Stimulated activated CD8-positive, alpha-beta memory T cell treated with anti-CD3 and anti-CD28 coated beads, Interleukin-7, amount 100 ng/mL, for 48 hours (primary cell): ENCODE measurements at places on chromosomes 6 and 20.

- no peak for DNase-seq
Observed at GRCh38 chr20:15895126-15895525, 678.1 kb downstream of the KIF16B start.

DNA sequence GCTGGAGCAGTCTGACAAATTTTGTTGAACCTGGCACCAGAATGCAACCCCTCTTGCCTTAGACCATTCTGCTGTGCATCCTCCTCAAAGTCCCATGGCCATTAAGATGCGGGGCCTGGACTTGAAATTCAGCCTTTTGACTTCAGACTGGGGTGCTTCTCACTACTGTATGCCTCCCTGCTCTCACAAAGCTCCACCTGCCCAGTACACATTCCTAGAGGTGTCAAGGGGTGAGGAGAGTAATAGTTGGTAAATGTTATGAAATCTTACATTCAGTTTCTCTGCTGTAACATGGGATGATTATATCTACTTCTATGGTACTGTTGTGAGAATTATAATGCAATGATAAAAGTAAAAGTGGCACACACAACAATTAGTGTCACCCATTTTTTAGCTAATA lies 70.8 kb downstream of the TULP4 start:
- DNase-seq: no peak

DNA sequence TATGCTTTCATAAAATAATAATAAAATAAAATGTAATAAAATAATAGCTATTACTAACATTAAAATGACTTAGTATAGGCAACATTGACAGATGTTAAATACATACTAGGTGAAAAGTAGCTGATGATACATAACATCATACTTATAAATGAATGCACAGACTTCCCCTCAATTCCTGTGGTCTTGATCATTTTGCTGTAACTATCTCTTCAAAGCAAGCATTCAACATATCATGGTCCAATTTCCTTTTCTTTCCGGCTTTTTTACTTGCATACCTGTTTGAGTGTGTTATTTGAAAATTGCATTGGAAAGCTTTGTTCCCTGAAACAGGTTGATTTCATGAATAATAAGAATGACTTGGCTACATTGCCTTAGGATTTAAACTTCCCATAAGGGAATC lies 309.3 kb downstream of the HDGFL1 start:
- DNase-seq: no peak

DNA sequence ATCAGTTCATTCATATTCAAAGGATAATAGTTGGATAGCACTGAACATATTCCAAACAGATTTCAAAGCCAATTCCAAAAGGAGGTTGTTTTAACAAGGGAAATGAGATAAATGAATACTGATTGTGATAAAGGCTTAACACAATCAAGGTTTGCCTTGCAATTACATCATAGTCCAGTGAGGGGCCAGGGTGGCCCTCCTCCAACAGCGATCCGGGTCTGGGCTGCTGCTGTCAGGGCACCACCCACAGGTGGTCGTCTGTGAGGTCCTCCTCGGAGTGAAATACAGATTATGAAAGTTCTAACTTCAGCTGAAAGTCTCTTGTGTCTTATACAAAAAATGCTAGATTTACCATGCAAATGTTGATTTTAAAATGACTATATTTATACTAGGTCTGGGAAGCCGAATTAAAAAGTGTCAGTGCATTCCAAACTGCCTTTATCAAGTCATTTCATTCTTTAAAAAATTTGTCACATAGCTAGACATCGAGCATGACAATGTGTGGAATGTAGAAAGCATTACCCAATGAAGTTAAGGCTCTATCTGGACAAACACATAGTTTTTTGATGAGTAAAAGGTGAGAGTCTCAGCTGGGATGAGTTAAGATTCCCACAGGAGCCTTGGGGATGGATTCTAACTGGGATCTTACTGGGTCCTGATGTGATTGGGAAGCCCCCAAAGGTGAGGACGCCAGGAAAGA lies 65.9 kb upstream of the SLC22A23 start:
- no peak for DNase-seq

- DNase-seq: no peak
Observed at GRCh38 chr20:16106191-16106849, 466.9 kb downstream of the KIF16B start.

GRCh38 chr6:132198896-132199295 lies 202.4 kb downstream of the MOXD1 start:
- no peak for DNase-seq

DNA sequence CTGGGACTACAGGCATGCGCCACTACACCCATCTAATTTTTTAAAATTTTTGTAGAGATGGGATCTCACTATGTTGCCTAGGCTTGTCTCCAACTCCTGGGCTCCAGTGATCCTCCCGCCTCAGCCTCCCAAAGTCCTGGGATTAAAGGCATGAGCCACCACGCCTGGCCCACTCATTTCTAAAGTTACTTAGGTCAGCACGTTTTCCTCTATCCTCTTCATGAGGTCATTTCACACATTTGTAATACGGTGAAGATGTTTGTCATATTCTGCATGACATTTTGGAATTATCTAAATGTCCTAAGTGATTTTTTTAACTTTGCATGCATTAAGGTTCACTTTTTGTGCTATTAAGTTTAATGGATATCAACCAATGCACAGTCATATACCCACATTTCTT lies 11.9 kb upstream of the SOX12 start:
- DNase-seq: no peak

GRCh38 chr6:30565772-30566171 lies 5.5 kb upstream of the ABCF1 start:
- DNase-seq: no peak

DNA sequence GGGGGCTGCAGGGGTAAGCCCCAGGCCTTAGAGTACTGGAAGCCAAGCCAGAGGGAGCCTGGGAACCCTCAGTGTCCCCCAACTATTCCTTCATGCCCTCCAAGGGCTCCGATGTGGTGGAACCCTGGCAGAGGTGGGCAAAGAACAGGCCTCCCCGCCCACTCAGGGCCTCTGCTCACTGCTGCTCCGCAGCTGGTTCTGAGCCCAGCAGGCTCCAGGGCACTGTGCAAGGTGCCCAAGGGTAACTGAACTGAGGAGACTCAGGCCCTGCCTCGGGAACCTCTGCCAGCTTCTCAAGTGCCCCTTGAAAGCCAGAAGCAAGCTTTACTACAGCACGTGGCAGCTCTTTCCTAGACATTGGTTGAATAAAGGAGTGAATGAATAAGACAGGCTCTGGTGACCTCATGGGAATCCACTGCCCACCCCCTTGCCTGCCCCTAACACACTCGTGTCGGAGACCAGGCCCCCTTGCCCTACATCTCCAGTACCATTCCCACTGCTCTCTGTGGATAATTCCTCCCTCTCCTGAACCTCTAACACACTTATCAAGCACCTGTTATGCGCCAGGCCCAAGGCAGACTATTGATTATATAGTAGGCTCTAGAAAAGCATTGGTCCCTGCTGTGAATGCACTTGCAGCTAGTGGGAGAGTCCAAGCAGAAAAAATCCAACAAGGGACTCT lies 55.0 kb downstream of the TOX2 start:
- no peak for DNase-seq

DNA sequence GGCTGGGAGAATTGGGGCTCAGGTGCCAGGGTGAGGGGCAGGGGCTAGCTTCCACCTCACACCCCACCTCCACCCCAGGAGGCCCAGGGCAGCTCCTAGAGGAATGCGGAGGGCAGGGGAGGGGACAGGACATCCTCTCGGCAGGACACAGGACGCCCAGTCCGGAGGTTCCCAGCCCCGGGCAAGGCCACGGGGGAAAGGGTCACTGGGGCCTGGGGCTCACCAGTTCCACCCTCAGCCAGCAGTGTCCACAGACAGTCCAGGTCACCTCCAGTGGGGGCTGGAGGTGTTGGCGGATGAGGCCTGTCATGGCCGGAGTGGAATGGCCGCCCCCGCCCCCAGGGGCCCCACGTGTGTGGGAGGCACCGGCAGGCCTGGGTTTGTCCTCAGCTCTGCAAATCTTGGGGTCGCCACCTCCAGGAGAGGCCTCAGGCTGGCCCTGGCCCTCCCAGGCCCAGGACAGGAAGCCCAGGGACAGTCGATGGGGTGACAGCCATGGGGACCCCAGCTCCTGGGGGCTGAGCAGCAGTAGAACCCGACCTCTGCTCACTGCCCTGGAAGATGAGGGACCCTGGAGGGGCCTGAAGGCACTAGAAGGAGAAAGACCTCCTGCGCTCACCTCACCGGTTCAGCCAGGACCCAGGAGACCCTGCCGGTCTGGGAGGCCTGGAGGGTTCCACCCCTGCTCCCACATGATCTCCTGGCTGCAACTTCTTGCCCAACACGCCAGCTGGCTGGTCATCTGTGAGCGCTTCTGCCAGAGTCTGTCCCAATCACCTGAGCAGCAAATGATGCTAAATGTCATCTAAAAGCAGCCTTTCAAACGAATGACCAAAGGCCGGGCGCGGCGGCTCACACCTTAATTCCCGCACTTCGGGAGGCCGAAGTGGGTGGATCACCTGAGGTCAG lies 13.0 kb upstream of the ABHD16B start:
- DNase-seq: no peak

DNA sequence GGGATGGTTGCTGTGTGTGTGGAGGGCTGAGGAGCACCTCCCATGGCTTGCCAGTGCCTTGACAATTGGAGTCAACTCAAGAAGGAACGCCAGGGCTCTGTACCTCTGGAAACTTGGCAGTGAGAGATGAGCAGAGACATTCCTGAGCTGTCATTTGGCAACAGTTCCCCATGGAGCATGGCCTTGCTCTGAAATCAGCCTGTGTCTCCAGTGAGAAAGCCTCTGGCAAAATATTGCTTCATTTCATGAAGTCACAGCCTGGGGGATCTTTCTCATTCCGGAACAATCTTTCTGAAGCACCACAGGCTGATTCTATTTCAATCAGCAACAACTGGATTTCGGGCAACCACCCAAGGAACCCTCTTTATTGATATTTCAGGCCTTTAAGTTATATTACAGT lies 52.2 kb upstream of the FNDC1 start:
- DNase-seq: no peak

DNA sequence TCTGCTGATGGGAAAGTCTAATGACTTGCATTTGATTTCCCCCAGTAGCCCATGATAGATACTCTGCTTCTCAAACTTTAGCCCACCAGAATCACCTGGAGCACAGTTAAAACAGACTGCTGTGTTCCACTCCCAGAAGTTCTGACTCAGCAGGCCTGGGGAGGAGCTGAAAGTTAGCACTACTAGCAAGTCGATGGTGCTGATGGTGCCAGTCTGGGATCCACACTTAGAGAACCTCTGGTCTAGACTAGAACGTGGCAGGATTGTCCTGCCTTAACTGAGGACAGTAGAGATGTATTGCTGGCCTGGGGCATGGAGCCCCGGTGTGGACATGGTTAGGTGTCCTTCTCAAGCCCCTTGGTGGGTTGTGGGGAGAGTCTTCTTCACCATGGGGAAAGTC lies 8.7 kb downstream of the TOX2 start:
- no peak for DNase-seq

DNA sequence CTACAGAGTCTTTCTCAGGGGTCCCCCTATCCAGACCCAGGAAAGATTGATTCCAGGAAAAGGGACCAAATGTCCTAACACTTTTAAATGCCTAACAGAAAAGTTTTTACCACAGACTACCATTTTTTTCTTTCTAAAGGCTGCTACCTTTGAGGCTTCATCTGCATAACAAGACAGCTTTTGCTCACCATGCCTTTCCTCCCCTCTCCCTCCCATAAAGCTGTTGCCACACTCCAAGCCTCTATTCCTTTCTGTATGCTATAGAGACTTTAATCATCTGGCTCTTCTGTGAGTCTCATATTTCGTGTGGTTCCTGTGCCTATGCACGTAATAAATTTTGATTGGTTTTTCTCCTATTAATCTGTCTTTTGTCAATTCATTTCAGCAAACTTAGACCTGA lies 26.0 kb upstream of the LIN28B start:
- no peak for DNase-seq

DNA sequence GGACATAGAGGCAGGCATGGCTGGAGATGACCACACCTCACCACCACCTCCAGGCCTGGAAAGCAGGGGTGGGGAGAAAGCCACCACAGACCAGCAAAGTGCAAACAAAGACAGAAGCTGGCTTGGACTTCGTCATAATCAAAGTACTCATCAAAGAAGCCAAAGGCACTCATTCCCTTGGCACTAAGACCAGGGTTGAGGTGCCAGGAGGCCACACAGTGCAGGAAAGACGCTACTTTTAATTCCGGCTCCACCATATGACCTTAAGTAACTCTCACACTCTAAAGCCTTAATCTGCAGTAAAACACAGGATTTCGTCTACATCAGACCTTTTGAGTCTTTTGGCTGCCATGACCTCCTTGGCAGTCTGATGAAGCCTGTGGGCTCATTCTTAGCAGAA lies 123.1 kb downstream of the HIVEP2 start:
- no peak for DNase-seq

DNA sequence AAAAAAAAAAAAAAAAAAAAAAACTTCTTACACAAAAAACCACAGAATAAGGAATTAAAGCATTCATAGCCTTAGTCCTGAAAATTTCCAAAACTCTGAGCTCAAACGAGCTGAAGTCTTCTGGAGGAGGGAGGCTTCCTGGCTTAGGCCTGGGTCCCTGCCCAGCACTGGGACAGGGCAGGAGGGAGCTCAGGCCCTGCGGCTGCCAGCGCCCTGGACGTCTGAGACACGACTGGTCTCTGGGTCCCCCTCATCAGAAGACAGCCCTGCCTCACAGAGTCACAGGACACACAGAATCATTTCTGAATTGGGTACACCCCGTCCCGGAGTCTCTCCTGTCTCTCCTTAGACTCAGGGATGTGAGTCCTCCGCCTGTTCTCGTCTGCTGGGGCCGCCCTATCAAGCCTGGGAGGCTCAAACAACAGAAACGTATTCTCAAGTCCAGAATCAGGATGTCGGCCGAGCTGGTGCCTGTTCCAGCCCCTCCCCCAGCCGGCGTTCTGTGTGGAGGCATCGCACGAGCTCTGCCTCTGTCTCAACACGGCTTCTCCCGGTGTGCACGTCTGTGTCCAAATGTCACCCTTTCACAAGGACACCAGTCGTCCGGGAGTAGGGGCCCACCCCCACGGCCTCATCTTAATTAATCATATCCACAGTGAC lies 39.4 kb downstream of the ZBTB46 start:
- DNase-seq: no peak

- no peak for DNase-seq
Observed at GRCh38 chr6:35359744-35360348, 17.5 kb downstream of the PPARD start.

DNA sequence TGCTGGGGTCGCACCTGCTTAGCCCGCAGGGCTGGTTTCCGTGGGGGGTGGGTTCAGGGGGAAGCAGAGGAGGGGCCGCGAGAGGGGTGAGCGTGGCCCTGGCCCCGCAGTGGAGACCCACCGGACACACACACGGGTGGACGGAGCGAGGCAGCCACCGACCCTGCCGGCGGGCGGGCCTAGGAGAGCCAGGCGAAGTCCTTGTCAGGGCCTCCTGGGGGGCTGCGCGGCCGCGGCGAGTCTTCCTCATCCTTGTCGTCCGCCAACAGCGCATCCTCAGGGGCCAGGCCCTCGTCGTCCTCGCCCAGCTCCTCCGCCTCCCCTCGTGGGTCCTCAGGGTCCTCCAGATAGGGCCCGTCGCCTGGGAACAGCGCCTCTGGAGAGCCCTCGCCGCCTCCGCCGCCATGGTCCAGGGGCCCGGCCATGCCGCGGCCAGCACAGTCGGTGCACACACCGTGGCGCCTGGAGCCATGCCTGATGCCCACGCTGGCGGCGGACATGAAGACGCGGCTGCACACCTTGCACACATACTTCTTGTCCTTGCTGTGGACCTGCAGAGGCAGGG lies 7.3 kb downstream of the SLC2A4RG start:
- DNase-seq: no peak

GRCh38 chr20:2108498-2108897 lies 6.9 kb downstream of the STK35 start:
- no peak for DNase-seq
